ENCODE measurements at places on chromosomes 16 and 17.

DNA sequence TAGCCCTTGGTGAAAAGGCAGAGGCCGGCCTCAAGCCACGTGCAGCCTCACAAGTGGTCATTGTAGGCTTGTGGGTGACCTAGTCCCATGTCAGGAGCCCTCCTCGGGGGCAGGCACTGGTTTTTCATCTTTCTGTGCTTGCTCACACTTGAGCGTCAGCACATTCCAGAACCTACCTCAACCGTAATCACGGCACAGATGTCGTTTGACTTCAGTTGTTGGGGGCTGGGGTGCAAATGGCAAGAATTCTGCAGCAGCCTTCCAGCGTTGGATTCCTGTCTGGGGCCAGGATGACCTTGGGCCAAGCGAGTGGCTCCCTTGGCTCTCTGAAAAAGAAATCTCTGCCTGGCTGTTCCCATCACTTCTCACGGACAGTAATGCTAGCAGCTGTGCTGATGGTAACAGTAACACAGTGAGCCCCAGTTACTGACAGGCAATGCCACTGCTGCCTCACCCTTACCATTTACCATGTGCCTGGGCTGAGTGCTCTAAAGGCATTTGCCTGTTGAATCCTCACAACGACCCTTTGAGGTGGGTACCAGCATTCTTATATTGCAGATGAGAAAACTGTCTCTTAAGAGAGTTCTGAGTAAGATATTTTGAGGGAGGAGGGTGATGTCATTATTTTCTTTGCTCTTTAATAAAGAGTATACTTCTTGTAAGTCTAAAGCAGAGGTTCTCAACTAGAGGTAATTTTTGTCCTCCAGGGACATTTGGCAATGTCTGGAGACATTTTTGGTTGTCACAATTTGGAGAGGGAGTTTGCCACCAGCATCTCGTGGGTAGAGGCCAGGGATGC is 46.5 kb downstream of the KSR1 start:
- no peak for DNase-seq

- no peak for DNase-seq
Observed at GRCh38 chr16:85724126-85724879, 26.6 kb downstream of the C16orf74 start.

DNA sequence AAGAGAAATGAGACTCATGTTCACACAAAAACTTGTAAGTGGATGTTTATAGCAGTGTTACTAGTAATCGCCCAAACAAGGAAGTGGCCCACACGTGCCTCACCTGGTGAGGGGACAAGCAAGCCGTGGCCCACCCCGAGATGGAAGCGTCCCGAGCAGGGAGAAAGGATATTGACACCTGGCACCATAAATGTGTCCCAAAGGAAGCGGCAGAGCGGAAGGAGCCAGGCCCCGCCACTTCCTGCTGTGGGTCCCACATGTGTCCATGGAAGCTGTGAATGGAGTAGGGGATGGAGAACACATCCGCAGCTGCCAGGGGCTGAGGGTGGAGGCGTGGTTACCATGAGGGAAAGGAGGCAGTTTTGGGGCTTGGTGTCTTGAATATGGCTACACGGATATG is 18.9 kb downstream of the KCNJ18 start:
- DNase-seq = no peak

- no peak for DNase-seq
Observed at GRCh38 chr17:66569572-66569971, 265.3 kb upstream of the CACNG5 start.

DNA sequence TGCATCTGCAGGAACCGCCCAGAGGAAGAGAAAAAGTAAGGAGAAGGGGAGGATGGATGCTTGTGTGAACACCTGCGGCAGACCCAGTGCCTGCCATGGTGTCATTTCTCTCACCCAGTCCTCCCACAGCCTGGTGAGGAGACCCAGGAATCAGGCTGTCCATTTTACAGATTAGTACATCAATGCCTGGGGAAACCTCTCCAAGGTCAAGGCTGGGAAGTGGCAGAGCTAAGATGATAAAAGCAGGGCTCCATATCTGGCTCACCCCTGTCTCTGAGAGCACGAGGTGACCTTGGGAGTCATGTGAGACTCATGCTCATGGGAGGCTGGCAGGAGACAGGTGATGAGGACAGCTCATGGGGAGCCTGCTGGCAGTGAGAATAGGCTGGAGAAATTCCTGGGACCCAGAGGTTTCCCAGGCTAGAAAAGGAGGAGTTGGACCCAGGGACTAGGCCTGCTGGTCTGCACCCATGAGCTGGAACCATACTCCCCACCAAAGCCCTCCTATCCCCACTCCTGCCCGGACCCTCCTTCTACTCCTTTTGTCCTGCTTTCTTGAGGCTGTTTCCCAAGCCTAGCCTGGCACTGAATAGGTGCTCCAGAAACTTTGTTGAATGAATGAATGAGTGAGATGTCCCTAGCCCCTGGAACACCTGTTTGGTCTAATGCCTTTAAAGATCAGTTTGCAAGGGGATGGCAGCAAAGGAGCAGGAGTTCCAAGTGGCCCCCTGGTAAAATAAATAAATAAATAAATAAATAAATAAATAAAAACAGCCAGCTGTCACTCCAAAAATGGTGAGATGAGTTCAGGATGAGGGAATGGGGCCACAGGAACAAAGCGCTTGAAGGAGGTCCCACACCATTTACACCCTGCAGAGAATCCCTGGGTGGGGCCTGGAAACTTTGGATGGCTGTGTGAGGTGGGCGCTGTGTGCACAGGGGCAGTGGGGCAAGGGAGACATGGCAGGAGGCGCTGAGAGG is 1.6 kb downstream of the ZNF629 start:
- DNase-seq = no peak

DNA sequence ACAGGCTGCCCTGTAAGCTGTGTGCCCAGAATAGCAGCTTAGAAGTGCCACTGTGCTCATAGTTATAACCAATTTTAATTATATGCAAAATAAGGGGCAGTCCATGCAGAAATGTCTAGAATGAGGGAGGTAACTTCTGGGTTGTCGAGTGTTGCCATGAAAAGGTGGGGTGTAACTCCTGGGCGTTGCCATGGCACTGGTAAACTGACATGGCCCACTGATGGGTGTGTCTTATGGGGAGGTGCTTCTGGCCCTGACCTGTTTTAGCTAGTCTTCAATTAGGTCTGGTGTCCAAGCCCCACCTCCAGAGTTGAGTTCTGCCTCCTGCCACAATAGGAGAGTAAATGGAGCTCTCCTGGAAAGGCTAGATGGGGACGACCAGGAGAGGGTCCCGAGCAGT is 120.6 kb downstream of the SALL1 start:
- no peak for DNase-seq

GRCh38 chr16:85281181-85281580 is 168.9 kb upstream of the CIBAR2 start:
- no peak for DNase-seq

DNA sequence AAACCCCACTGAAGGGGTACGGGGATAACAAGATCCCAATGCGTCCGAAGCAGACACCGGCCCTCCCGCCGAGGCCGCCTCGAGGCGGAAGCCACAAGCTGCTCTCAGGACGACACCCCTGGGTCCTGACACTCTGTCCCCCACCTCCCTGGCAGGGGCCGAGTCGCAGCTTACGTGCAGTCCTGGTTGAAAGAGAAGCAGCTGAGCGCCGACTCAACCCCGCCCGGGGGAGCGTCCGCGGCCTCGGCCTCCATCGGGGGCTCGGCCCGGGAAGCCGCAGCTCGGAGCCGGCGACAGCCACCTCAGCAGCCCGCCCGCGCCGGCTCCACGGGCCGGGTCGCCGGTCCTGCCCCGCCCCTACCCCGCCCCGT is at the start of gene WIPI1:
Gene WIPI1, minus strand, starts transcription at position 329 of the 371 bp plus-strand sequence. Its CDS starts 75 bp downstream, at position 254.
- DNase-seq = no peak

- DNase-seq = no peak
Observed at GRCh38 chr17:5118219-5118618, 2.4 kb downstream of the USP6 start.

DNA sequence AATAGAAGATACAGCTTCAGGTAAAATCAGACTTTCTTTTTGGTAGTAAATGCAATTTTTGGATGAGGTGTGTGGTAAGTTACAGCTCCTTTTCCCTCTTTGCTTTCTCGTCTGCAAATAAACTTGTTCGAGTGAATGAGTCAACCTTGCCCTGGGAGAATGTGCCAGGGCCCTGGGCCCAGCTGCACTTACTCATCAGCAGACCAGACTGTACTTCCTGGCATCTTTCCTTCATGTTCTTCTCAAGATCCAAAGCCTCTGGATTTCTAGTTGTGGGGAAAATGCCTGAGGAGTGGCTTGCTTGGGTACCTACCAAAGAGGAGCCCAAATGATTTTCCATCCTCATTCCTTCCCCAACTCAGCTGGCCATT is 5.4 kb upstream of the G6PC1 start:
- no peak for DNase-seq

DNA sequence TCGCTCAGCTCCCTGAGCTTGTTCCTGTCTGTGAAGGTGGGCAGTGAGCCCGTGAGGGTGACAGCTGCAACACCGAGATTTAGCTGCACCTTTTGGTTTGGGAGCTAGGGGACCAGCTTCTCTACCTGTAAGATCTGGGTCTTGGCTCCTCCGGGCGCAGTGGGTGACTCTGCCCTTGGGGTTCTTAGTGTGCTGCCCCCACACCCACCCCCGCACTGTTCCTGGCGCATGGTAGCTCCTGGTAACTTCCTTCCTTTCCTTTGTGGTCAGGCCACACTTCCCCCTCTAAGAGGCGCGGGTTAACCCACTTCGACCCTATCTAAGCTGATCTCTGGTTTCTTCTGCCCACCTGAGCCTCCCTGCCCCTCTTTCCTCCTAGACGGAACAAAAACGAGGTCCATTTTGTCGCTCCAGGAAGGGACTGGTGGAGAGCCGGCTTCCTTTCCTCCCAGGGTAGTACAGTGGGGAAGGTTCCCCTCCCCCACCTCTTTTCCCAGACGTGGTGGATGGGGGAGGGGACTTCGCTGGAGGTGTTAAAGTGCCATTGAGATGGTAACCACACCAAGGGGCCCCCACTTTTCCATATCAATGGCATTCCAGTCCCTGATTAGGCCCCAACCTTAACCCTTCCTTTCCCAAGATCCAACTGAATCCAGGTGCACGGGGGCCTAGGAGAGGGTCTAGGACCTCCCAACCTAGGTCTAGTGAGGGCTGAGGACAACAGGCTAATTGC is 4.6 kb upstream of the CLDN9 start:
- no peak for DNase-seq

- DNase-seq = no peak
Observed at GRCh38 chr17:21510686-21511362, 134.7 kb downstream of the KCNJ12 start.

DNA sequence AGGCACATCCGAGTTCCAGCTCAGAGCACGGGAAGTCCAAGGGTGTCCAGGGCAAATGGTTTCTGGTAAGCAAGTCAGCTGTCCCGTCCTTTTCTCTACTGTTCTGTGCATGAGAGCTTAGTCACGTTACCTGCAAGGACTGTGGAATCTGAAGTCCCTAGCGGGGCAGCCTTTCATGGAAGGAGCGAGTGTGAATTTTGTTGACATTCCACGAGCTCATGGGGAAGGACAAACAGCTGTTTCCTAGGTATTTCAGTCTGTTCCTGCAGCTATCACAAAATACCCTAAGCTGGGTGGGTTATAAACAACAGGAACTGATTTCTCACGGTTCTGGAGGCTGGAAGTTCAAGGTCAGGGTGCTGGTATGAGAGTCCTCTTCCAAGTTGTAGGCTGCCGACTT is 109.2 kb downstream of the SDR42E1 start:
- no peak for DNase-seq

DNA sequence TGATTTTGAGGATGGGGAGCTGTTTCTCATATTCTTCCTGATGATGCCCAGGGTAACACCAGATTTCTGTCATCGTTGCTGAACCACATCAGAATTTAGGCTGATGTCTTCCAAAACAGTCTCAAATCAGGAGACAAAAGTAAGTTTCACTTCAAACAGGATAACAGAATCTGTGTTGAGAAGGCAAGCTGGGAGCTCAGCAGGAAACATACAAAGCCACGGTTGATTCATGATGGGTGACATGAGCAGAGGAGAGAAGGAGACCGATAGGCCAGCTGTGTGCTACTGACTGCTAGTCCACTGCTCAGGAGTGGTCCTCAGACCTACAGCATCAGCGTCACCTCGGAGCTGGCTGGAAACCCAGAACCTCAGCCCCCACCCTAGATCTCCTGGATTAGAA is 62.9 kb upstream of the RCVRN start:
- DNase-seq = no peak

- peak; percentile 45 for DNase-seq
Observed at GRCh38 chr17:39238311-39238972, 12.7 kb upstream of the STAC2 start.

DNA sequence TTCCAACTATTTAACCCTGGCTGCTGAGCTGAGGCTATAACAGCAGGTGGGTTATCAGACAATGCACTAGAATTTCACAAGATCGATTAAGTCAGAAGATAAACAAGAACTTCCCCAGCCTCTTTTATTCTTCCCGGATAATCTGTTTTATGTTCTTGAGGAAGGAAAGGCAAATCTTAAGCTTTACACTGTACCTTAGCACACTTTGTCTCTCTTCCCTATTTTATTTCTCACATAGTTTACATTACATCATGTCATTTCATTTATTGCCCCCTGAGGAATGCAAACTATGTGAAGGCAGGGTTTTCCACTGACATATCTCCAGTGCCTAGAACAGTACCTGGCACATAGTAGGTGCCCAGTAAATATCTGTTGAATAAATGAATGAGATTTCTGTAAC is 139.6 kb downstream of the SKAP1 start:
- DNase-seq = no peak

GRCh38 chr16:70678898-70679670 is 6.8 kb downstream of the MTSS2 start:
- DNase-seq = no peak

DNA sequence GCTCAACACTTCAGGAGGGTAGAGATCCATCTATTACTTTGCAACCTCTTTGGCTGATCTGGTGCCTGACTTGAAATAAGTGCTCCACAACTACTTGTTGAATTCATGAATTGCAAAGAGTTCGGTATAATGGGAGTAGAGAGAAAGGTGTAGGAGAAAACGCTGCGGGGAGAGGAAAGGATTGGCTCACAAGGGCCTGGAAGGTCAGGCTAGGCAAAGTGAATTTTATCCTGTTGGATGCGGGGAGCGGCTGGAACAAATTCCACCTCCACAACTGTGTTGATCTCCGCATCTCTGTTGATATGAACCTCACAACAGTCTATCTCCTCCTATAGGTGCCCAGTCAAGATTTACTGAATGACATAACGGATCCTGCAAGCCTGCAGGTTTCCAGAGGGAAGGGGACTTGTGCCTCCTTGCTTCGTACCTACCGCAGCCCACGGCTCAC is 684 bp downstream of the SLX4 start:
- DNase-seq = no peak

- no peak for DNase-seq
Observed at GRCh38 chr17:51097708-51098446, 22.8 kb downstream of the SPAG9 start.

- no peak for DNase-seq
Observed at GRCh38 chr17:61253937-61254574, 145.6 kb upstream of the TBX2 start.
